ENCODE measurements at places on chromosomes 12 and 14.

- peak; percentile 65 for DNase-seq
Measured at GRCh38 chr14:70086685-70087379, 101.9 kb downstream of the SLC8A3 start.

DNA sequence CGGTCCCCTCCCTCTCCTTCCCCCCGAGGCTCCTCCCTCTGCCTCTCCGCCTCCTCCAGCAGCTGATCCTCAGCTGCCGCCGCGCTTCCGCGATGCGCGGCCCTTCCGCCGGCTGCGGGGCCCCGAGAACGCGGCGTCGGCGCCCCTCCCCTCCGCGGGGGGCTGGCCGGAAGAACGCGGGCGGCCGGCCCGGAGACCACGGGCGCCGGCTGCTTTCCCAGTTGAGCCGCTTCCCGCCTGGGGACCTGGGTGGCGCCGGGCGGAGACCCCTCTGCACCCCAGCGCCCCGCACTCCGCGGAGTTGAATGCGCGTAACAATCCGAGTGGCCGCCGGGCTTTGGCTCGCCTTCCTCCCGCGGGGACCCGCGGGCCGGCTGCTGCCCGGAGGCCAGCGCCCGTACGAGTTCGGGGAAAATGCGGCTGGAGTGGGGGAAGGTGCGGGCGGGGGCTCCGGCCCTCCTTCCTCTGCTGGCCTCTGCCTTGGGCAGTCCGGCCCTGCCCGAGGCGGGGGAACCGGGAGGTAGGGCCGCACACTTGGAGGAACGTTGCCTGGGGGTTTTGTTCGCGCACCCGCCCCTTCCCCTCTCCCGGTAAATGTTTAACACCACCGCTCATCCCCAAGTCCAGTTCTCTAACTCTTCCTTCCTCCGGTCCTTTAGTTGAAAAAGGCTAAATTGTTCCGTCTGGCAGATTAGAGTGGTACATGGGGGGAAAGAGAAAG is 393 bp upstream of the DCAF5 start:
- peak; percentile 74 for DNase-seq

GRCh38 chr14:83301791-83302190 is 1768.1 kb upstream of the SEL1L start:
- DNase-seq = no peak

DNA sequence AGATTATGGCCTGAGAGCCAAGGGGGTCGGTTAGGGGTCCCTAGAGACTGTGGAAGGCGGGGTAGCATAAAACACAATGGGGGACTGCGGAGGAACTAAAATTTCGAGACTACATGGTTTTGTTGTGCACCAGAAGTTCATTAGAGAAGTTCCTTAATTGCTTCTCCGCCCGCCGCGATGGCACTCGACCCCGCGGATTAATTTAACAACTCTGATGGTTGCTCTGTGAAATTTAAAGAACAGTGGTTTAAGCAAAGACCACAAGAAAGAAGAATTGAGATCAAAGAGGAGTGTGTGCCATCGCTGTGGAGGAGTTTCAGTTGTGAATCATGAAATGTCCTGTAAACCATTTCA is 1.4 kb upstream of the CCDC88C start:
- no peak for DNase-seq

DNA sequence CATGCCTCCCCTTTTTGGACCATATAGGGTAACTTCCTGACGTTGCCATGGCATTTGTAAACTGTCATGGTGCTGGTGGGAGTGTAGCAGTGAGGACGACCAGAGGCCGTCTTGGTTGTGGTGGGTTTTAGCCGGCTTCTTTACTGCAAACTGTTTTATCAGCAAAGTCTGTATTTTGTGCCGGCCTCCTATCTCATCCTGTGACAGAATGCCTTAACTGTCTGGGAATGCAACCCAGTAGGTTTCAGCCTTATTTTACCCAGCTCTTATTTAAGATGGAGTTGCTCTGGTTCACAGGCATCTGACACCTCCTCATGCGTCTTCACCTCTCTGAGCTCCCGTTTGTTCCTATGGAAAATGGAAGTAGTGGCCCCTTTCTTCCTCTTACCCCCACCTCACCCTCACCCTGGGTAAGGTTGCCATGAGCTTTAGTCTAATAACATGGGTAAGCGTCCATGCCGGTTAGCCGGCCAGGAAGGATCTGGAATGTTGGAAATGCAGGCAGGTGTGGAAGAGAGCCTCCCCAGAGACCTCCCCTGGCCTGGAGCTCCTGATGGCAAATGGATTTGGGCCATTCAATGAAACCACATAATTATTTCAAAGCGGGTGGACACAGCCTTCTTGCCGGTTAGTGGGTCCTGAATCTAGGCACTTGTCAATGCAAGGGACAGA is 18.6 kb downstream of the HHIPL1 start:
- no peak for DNase-seq

- no peak for DNase-seq
Measured at GRCh38 chr14:68711561-68712309, 81.1 kb downstream of the ZFP36L1 start.

DNA sequence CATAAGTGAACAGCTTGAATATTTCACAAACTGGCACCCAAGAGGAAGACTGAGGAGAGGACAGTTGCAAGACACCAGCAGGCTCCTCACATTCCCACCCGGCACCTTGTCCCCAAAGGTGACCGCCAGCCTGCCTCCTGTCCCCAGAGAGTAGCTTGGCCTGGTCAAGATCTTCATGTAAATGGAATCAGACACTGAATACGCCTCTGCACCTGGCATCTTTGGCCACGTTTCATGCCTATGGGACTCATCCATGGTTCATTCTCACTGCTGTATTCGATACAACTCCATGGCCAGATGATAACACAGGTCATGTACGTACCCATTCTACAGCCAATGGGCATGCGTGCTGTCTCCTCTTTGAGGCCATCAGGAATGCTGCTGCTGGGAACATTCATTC is 60.8 kb downstream of the ITPK1 start:
- no peak for DNase-seq

DNA sequence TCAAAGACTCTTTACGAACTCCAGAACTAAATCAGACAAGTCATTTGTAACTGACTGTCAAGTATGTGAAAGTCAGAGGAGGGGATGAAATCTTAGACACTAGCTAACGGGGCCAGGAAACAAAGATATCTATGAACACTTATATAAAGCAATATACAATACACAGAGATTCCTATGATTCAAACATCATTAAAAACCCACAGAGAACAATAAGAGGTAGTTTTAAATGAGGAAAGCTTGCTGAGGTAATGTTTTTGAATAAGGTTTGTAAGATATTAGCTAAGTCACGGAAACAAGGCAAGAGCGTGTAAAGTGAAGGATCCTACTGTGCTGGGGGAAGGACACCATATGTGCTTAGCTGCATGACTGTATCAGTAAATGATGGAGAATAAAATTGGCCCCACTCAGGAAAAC is 36.7 kb downstream of the SAV1 start:
- DNase-seq = no peak

DNA sequence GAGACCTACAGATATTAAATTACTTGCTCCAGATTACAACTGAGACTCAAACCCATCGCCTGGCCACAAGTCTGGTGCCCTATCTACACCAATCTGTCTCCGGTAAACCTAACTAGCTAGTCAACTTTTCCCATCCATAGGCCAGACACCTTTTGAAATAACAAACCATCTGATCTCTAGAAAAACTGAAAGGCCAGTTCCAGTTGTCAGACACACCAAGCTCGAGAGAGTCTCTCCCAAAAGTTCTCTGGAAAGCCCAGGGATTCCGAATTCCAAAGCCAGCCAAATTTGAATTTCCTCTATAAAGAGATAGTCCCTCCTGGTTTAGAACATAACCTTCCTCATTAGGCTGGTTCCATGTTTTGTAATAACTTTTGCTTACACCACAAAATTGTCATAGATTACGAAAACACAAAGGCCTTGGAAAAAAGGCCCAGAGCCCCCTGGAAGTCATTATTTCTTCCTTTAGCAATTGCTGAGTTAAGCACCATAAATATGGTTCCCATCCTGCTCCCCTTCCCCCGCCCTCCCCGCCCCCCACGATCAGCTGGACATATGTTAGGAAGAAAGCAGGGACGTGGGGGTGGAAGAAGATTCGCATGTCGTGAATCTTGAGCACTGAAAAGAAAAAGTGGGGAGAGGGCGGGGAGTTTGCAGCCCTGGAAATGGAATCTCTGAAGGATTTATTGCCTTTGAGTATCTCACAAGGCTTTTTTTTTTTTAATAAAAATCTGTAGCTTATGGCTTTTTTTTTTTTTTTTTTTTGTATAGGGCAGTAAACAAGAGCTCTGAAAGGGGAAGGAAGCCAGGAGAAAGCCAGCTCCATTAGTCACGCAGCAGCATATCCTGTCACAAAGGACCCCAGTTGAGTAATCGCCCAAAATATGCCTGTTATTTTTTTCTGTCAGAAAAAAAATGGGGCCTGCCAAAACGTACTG is 110.4 kb downstream of the ZFP36L1 start:
- DNase-seq = no peak

GRCh38 chr12:26279091-26279490 is 83.7 kb downstream of the SSPN start:
- no peak for DNase-seq

GRCh38 chr12:51643951-51644350 is 52.9 kb downstream of the SCN8A start:
- no peak for DNase-seq

DNA sequence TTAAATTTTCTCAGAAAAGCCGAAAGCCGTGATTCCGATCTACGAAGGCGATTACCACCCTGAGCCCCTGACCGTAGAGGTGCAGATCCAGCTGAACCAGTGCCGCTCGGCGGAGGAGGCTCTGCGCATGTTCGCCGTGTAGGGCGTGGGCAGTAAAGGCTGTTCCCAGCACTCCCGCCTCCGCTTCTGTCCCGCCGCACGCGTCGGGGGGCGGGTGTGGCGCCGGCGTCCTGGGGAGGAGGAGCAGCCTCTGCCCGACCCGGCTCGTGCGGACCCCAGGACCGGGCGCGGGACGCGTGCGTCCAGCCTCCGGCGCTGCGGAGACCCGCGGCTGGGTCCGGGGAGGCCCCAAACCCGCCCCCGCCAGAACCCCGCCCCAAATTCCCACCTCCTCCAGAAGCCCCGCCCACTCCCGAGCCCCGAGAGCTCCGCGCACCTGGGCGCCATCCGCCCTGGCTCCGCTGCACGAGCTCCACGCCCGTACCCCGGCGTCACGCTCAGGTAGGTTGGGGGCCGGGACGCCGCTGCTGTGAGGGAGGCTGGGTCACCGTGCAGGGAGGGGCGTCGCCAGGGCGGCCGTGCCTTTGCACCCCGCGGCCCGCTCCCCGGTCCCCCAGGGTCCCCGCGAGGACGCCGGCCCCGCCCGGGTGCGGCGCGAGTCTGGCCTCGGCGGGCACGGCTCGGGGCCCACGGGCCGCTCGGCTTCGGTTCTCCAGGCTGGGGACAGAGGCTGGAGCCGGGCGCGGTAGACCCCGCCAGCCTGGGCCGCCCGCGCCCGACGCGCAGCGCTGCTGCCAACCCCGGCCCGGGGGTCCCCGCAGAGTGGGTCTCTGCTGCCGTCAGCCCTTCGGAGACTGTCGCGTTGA is at the start of gene B3GNT4:
Gene B3GNT4, plus strand, starts transcription at position 409 of the 866 bp plus-strand sequence. CDS start 910 bp downstream, outside the sequence.
- DNase-seq = peak; percentile 79

- no peak for DNase-seq
Measured at GRCh38 chr12:12488296-12488695, 74.4 kb downstream of the DUSP16 start.

DNA sequence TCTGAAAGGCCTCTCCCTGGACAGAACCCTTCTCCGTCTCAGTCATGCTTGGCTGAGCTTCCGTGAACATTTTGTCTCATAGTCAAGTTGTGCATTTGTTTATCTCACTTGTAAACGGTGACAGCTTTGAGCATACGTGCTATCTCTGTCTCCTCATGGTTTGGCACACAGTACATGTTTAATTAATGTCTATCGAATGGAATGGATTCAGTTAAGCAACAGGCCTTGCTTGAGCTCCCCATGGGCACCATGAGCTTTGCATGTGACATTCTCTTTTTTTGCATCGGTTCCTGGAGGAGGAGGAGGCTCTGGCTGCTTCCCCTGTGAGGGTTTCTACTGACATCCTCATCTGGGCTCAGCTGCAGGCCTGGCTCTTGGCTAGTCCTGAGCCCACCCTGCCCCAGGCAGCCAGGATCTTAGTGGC is 80.0 kb downstream of the PRIMA1 start:
- no peak for DNase-seq

DNA sequence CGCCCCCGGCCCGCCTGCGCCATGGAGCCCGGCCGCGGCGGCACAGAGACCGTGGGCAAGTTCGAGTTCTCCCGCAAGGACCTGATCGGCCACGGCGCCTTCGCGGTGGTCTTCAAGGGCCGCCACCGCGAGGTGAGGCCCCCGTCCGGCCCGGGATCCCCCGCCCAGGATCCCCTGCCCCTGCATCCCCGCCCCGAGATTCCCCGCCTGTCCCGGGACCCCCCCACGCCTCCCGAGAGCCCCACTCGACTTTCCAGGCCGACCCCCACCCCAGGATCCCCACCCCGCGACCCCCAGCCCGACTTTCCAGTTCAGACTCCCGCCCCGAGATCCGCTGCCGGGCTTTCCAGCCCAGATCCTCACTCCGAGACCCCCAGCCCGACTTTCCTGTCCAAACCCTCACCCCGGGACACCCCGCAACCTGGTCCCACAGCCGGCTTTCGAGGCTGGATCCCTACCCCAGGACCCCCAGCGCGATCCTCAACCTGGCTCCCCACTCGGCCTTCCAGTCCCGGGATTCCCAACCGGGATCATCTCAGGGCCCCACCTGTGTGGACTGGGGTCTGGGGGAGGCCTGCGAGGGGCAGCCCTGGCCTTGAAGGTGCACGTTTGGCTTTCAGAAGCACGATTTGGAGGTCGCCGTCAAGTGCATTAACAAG is 688 bp downstream of the ULK1 start:
- peak; percentile 44 for DNase-seq

GRCh38 chr12:124213666-124214347 is 81.1 kb upstream of the RFLNA start:
- peak; percentile 28 for DNase-seq

Measured in neural progenitor cell (in vitro differentiated cells).